ENCODE measurements at places on chromosomes 3 and 15. TPM values are rescaled to one million over a fixed set of nuclear protein-coding genes. Genes with fewer than 3 reads are reported as not detected.

- H3K27ac ChIP-seq, result no peak overlapping the region
- no peak overlapping the region for H3K4me3 ChIP-seq
- no peak for DNase-seq
- peaks cover 9% of the 10 kb centered on the region for H3K27me3 ChIP-seq
Measured at GRCh38 chr15:52186651-52187486, 4.3 kb downstream of the GNB5 start.

GRCh38 chr3:168473334-168473890 lies 377.7 kb upstream of the GOLIM4 start:
- H3K4me1 ChIP-seq, result peaks cover 50% of the 10 kb centered on the region
- no peaks in the 10 kb centered on the region for H3K36me3 ChIP-seq
- no peak overlapping the region for H3K4me3 ChIP-seq
- H3K27me3 ChIP-seq, result no peaks in the 10 kb centered on the region
- H3K27ac ChIP-seq, result peak overlapping the region; percentile 78
- no peak for DNase-seq

DNA sequence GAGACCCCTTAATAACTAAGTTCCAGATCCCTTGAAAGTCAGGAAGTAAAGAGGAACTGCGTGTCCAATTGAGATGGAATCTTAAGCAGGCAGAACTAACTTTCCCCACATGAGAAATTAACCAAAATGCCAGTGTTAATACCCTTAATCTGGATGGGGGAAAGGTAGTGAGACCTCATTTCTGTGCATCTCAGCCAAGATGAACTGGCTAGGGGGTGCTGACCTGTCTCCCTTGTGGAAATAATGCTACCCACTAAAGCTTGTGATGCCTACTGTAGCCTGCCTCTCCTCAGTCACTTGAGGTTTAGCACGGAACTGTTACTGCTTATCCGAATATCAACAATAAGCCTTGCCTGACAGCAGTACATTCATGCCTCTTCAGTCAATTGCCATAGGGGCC lies 15.1 kb downstream of the BOC start:
- DNase-seq, result no peak
- H3K4me1 ChIP-seq, result peaks cover 24% of the 10 kb centered on the region
- no peak overlapping the region for H3K27ac ChIP-seq
- no peaks in the 10 kb centered on the region for H3K27me3 ChIP-seq

DNA sequence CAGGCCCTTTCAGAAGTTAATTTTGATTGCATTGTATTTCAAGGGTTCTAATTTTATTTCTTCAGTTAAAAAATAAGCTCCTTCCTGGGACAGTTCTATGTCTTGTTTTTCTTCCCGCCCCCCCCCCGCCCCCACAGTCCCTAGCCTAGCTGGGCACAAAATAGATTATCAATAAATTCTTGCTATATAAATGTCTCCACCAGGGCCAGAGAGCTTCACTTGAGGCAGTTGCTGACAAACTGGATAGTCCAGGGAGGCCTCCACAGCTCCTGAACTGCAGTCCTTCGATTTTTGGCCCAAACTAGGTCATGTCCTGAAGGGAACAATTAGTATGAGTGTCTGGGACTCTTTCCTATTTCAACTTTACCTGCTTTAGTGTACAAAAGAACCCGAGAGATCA lies 9.9 kb upstream of the CSPG5 start:
- no peak for DNase-seq
- H3K36me3 ChIP-seq, result peaks cover 10% of the 10 kb centered on the region
- peaks cover 4% of the 10 kb centered on the region for H3K27me3 ChIP-seq
- no peak overlapping the region for H3K4me3 ChIP-seq
- H3K27ac ChIP-seq, result no peak overlapping the region

- H3K36me3 ChIP-seq, result no peaks in the 10 kb centered on the region
- H3K27me3 ChIP-seq, result peaks cover 2% of the 10 kb centered on the region
- H3K4me1 ChIP-seq, result no peaks in the 10 kb centered on the region
- peak; percentile 48 for DNase-seq
Measured at GRCh38 chr3:132210476-132211346, 106.5 kb upstream of the ACP3 start.

DNA sequence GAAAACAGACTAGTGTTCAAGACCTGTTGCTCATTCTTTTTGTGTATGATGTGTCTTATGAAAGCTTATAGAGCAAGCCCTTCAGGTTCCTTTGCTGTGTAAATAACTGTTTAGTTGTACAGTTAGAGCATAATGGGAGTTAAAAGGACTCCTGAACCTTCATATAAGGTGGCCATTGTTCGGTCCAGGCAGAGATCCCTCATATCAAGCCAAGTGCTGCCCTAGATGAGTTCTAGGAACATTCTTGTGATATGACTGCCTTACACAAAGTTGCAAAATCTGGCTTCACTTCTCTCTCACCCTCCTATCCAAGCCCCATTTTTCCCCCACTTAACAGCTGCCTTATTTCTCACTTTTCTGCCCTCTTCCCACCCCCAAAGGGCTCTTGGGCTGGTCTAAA lies 26.9 kb downstream of the GYG1 start:
- no peaks in the 10 kb centered on the region for H3K27me3 ChIP-seq
- H3K27ac ChIP-seq, result no peak overlapping the region
- peaks cover 6% of the 10 kb centered on the region for H3K4me1 ChIP-seq
- no peak for DNase-seq
- H3K36me3 ChIP-seq, result peaks cover 9% of the 10 kb centered on the region
- H3K4me3 ChIP-seq, result no peak overlapping the region

DNA sequence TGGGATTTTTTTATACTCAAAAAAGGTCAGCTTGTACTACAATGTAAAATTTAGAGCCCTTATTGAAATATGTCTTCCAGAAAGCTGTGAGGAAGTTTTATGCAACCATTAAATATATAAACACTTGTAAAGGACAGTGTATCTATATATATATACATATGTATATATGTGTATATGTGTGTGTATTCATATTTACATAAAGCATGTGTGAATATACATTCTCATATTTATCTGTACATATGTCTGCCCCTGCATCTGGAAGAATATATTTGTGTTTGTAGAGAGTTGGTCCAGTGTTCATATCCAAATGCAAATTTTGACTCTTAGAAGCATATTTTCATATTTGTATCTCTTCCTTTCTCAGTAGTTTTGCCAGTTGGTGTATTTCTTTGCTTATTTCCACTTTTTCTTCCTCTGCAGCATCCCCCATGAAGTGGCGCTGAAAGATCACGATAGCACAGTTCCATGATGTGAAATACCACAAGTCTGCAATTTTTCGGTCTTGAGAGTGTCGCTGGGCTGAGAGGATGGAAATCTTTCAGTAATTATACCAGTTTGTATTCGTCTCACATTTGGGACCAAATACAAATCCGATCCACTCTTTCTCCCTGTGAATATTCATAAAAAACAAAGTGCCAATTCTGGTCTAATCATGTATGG lies 311.7 kb upstream of the DPH6 start:
- no peak overlapping the region for H3K27ac ChIP-seq
- no peak for DNase-seq
- H3K4me1 ChIP-seq, result peaks cover 4% of the 10 kb centered on the region
- no peak overlapping the region for H3K4me3 ChIP-seq
- H3K27me3 ChIP-seq, result no peaks in the 10 kb centered on the region
- H3K36me3 ChIP-seq, result no peaks in the 10 kb centered on the region

DNA sequence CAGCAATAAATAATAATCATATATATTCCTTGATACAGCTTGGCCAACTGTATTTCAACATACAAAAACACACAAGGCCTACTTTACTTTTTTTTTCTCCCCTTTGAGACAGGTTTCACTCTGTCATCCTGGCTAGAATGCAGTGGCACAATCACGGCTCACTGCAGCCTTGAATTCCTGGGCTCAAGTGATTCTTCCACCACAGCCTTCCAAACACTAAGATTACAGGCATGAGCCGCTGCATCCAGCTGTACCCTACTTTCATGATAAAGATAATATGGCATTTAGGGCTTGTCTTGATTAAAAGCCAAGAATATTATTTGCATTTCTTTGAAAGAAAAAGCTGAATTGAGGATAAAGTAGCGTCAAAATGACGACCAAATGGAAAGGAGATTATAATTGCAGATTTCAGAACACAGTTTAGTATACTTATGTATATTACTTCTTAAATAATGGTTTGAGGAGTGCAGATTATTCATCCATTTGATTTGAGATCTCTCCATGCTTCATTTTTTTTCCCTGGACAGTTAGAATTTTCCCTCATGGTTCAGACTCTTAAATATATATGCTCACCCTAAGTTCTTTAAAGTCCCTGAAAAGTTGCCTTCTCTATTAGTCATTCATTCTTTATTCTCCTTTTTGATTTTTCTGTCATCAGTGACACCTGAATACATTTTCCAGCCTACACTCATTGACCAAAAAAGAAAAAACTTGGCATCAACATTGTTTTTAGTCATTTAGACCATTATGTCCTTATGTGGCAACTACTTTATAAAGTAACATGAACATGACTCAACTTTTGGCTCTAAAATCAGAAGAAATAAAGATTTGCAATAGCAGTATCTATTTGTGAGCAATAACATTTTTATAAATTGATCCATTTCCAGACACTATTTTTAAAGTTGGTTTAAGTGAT lies 48.5 kb upstream of the MLF1 start:
- no peaks in the 10 kb centered on the region for H3K36me3 ChIP-seq
- DNase-seq, result no peak
- no peak overlapping the region for H3K27ac ChIP-seq
- no peaks in the 10 kb centered on the region for H3K27me3 ChIP-seq

GRCh38 chr3:38136393-38136776 lies 542 bp downstream of the ACAA1 start:
- H3K27ac ChIP-seq, result peak overlapping the region; percentile 98
- H3K4me3 ChIP-seq, result peak overlapping the region; percentile 99
- peaks cover 25% of the 10 kb centered on the region for H3K4me1 ChIP-seq
- H3K27me3 ChIP-seq, result peaks cover 19% of the 10 kb centered on the region
- peak; percentile 54 for DNase-seq
- H3K36me3 ChIP-seq, result no peaks in the 10 kb centered on the region

DNA sequence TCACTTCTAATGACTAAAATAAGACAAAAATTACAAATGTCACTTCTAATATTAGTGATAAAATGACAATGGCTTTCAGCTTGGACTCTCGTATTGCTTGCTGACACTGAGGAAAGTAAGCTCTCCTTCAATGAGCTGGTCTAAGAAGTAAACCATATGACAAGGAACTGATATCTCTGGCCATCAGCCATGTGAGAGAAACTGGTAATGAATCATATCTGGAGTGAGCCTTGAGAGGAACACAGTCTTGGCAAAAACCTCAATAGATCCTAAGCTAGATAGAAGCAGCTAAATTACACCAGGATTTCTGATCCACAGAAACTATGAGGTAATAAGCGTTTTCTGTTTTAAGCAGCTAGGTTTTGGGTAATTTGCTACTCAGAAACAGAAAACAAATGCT lies 1575.1 kb downstream of the OTOL1 start:
- no peak overlapping the region for H3K4me3 ChIP-seq
- no peak for DNase-seq
- H3K4me1 ChIP-seq, result no peaks in the 10 kb centered on the region
- no peaks in the 10 kb centered on the region for H3K27me3 ChIP-seq
- H3K27ac ChIP-seq, result no peak overlapping the region

DNA sequence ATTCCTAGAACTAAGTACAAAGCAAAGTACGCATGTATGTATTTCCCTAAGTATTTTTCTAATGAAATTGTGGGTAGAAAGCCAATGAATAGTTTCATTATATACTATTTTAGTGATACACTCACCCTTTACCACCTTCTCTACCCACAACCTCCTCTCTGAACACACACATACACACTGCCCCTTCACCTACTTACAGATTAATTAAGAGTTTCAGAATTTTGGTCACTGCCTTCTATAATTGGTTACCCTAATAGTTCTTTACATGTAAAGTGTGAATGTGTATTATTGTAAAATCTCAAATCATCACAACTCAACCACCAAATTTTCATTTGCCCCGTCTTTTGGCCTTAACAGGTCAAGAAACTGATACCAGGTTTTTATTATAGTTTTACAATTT lies 7.2 kb downstream of the PFN2 start:
- H3K27ac ChIP-seq, result no peak overlapping the region
- H3K27me3 ChIP-seq, result peaks cover 4% of the 10 kb centered on the region
- peaks cover 27% of the 10 kb centered on the region for H3K4me1 ChIP-seq
- H3K36me3 ChIP-seq, result no peaks in the 10 kb centered on the region
- H3K4me3 ChIP-seq, result no peak overlapping the region

DNA sequence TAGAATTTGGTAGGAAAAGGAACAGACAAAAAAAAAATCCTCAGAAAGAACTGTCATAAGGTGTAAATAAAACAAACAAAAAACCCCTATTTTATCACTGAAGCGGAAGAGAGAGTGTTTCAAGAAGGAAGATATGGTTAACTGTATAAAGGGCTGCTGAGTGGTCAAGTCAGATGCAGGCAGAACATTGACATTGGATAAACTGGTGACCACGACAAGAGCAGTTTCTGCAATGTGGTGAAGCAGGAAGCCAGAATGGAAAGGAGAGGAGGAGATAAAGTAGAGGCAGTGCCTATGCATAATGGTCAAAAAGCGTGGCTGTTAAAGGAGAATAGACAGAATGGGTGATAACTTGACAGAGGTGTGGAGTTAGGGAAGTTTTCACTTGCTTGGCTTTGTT lies 75.3 kb downstream of the CYP19A1 start:
- H3K27ac ChIP-seq, result no peak overlapping the region
- H3K4me3 ChIP-seq, result no peak overlapping the region
- peaks cover 4% of the 10 kb centered on the region for H3K4me1 ChIP-seq
- H3K27me3 ChIP-seq, result peaks cover 2% of the 10 kb centered on the region
- peaks cover 5% of the 10 kb centered on the region for H3K36me3 ChIP-seq
- no peak for DNase-seq

DNA sequence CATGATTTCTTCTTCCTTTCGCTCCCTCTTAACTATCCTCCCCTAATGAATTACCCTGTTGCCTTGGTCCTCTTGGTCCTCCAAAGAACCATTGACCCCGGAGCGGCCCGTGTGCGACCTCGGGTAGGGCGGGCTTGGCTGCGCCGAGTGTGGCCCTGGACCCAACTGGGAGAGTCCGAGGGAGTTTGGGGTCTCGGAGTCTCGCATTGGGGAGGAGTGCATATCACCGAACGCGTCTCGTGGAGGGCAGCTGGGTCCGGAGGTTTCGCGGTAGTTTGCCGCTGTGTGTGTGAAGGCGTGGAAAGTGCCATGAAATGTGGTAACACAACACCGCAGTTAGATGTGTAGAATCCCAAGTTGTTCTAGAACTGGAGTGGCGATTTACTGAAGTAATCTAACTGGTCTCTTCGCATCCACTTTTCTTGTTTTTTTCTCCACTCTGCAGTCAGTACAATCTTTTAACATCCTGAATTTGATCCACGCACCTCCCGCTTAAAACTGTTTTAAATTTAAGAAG lies 363 bp downstream of the GTF2E1 start:
- no peaks in the 10 kb centered on the region for H3K36me3 ChIP-seq
- peak overlapping the region; percentile 87 for H3K4me3 ChIP-seq
- peak overlapping the region; percentile 88 for H3K27ac ChIP-seq
- peaks cover 20% of the 10 kb centered on the region for H3K4me1 ChIP-seq
- DNase-seq, result peak; percentile 40

The AQR gene
- 36.8 TPM for total RNA-seq

The TMC3 gene
- total RNA-seq, result not detected

The ZNF385D gene
- total RNA-seq, result 42.9 TPM

The CA12 gene
- not detected for total RNA-seq
